Adrenal gland (tissue), 19 donors: ENCODE measurements at places on chromosomes 2 and 18.

DNA sequence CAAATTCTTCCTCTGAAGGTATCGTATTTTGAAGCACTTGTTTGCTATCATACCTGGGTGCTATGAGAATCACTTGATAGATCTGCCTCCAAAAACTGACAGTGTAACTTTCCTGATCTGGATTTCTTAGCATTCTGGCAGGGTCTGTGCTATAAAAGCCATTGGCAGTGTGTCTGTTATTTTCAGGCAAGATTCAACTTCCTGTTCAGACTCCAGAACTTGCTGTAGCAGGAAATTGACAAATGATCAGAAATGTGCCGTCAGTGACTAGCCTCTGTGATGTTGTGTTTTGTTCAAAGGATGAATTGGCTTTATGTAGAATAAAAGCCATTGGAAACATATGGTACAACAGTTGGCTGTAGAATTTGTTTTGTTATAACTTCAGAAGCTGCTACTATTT is 273.3 kb downstream of the PTPRM start:
- no peak for DNase-seq

DNA sequence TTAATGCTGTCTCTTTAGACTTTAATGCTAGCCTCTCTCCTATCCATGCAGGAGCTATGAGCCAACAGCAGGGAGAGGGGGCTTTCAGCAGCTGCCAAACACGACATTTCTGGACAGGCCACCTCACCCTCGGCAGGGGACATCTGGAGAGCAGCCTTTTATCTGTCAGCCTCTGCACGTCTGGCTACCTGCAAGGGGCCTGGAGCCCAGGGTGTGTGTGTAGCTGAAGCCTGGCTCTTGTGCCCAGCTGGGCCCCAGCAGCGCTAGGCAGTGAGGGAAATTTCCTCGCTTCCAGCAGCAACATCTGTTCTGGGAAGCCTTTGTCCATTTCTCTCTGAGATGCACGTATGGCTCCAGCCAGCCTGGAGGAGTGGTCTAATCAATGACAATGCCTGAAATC is 728.7 kb upstream of the ID2 start:
- no peak for DNase-seq

- no peak for DNase-seq
Measured at GRCh38 chr2:67919490-67919889, 143.3 kb downstream of the C1D start.

DNA sequence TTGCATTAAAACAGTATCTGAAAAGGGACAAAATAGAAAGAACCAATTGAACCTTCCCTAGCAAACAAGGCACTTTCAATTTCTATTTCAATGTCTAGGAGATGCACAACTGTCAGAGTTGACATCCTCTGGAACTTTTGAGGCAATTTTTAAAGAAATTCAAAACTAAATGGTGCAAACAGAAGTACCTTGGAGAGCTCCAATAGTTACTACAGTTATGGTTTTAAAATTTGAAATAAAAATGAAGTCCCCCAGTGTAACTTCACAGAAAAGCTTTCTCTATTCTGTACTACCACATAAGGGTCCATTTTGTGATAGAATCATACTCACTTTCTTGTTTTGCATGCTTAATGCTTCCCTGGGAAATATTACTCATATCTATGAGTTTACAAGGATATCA is 162.1 kb downstream of the KCNH7 start:
- no peak for DNase-seq

DNA sequence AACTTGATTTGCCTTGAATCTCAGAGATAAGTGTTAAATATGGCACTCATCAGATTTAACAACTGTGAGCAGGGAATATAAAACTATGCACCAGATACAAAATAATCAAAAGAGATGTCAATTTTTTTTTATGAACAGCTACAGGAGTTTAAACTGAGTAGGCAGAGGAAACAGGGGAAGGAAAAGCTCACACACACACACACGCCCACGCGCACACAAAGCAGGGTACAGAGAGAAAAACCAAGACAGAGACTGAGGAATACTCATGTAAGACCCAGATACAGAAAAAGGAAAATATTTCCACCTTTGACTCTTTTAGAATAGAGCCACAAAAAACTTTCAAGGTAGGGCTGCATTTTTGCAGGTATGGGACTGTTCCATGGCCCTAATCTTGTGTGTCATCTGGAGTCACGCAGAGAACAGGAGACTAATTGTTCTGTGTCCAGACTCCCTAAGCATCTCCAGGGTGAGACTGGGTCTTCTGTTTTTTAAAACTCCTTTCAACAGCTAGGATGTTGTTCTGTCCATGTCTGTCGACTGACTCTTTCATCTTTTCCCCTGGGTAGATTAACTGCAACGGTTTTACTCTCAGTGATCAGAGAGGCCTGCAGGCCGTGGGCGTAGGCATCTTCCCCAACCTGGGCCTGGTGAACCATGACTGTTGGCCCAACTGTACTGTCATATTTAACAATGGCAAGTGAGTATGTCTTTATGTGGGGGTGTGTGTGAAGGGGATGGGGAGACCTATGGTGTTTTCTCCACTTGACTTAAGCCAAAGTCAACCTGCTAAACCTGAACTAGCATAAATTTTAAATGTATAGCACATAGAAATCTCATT is 23.0 kb downstream of the SMYD1 start:
- no peak for DNase-seq

DNA sequence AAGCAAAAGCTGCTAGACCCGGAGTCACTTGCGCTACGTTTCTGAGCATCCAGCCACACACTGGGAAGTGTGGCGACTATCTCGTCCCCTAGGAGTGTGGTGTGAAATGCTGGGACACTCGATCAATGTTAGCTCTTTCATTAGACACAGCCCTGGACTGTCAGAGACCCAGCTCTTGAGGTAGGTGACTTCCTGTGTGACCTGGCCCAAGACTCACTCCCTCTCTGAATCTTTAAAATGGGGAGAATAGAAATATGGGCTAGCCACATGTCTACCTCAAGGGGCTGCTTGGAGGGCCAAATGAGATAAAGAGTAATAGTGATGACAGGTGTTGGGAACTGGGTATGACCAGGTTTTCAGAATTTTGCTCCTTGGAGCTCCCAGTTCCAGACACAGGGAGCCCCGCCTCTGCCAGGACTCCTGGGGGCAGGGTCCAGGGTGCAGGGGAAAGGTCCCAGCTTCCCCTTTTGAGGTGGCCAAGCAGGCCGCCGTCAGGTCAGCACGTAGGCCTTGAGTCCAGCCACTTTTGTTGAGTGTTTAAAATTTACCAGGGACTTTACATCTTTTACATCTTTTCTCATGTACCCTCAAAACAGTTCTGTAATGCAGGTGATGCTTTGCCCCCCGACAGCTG is 36.0 kb downstream of the CTIF start:
- no peak for DNase-seq

DNA sequence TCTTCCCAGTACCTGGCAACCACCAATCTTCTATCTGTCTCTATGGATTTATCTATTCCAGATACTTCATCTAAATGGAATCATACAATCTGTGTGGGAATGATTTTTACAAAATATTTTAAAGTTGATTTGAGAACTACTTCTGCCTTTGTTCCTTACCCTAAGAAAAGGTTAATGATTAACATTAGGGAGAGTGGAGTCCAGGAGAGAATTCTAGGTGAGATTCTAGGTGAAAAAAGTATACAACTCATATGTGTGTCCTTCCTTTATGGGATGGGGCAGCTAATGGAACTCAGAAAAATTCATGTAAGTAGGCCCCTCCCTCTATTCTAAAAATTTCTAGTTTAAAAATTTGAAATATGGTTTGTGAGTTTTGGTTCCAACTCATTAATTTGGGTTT is 35.9 kb upstream of the WDSUB1 start:
- DNase-seq = no peak

DNA sequence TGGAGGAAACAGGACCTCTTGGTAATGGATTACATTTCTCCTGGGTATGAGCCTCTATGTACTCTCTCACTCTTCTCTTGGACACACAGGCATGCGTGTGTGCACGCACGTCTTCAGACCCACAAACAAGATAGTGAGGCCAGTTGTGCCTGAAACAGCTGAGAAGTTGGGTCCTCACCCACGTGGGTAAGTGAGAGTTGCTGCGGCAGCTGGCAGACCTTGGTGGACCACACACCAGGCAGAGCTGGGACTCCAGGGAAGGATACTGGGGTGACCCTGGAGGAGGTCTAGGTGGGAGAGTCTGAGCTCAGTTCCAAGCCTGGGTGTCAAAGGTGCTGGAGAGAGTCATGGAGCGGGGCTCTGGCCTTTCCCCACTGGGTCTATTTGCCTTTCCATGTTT is 194.3 kb downstream of the HAUS1 start:
- DNase-seq = no peak

- peak; percentile 84 for DNase-seq
Measured at GRCh38 chr18:9869715-9870430, 15.9 kb upstream of the TXNDC2 start.
